ENCODE measurements at places on chromosomes 16 and 17. TPM values are rescaled to one million over a fixed set of nuclear protein-coding genes. Genes with fewer than 3 reads are reported as not detected.
A peak's percentile ranks its signal among the peaks of the same experiment; 100 is the strongest.

Gene KRT25
- total RNA-seq = not detected

Gene PNMT
- total RNA-seq = 6.8 TPM

Gene CD300H
- total RNA-seq = not detected

Gene HOXB5
- total RNA-seq = not detected

DNA sequence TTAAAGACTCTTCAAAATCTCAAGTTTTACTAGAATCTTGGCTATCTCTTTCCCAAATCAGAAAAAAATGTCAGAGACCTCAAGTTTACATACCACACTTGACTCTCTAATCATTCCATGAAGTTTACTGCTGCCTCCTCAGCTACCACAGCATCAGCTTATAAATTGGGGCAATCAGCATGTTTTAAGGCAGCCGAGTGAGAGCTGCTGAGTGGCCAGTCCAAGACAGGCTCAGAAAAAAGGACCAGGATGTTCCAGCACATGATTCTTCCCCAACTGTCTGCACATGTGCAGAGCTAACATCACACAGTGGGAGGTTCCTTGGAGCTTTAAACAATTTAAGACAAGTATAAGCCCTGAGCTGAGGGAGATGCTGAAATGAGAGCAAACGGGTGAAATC lies 140.6 kb upstream of the NUDT7 start:
- no peak for DNase-seq
- no peak overlapping the region for H3K27ac ChIP-seq
- H3K4me3 ChIP-seq = no peak overlapping the region
- no peaks in the 10 kb centered on the region for H3K4me1 ChIP-seq
- H3K27me3 ChIP-seq = no peaks in the 10 kb centered on the region

DNA sequence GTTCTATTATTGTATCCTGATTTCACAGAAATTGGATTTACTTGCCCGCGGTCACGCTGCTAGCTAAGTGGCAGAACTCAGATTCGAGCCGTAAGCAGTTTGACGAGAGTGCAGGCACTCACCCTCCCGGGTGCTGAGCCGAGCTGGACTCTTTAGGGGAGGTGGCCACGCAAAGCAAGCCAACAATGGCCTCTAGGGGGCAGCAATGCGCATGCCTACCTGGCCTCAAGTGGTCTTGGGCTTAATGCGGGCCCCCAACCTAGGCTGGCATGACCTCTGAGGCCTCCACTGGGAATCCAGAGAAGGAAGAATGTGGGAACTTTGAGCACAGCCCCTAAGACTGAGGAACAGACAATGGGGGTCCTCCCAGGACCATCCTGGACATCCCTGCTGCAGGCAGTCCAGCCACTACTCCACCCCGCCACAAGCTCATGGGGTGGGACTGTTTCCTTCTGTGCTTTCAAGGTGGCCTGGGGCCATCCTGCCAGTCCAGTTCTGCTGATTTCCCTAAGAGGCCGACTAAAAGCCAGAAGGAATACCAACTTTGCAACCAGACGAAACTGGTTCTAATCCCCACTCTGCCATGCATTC lies 276.5 kb downstream of the XYLT1 start:
- H3K27me3 ChIP-seq = no peaks in the 10 kb centered on the region
- peak; percentile 28 for DNase-seq
- H3K4me3 ChIP-seq = no peak overlapping the region

DNA sequence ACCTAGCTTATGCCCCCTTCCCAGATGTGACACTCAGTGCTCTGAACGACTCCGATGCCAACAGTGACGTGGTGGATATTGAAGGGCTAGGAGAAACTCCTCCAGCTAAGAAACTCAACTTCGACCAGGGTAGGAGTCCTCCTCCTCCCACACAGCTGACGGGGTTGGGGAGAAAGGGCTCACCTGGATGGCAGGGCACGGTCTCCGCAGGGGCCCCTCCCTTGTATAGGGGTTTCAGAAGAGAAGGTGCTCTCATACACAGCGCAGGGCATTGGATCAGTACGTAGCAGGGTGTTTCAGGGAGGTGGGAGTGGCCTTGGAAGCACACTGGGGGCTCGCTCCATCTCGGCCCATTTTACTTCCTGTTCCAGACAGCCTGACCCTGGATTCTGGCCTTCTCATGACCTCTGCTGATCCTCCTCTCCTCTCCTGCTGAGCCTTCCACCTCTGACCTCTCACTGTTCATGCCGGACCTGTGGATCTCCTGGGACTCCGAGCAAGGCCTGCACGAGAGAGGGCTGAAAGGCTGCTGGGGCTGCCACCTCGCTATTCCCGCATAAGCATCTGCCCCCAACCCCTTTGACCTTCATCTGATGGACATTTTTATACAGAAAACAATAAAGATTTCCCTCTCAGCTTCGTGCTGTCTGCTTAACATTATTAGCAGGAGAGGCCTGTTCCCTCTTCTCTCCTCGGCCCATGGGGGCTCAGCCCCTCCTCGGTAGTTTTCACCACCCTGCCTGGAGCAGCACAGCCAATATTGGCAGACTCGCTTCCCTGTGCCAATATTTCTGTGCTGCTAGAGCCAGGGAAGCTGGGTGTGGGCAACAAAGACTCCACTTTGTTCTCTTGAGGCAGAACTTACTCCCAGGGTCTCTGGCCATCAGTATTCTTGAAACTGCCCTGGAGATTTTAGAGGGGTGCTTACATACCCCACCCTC lies 4.7 kb downstream of the RNASEK start:
- peak overlapping the region; percentile 97 for H3K27ac ChIP-seq
- H3K4me1 ChIP-seq = peaks cover 51% of the 10 kb centered on the region
- no peaks in the 10 kb centered on the region for H3K36me3 ChIP-seq
- H3K4me3 ChIP-seq = peak overlapping the region; percentile 63

- H3K27ac ChIP-seq = no peak overlapping the region
- no peaks in the 10 kb centered on the region for H3K36me3 ChIP-seq
- no peak overlapping the region for H3K4me3 ChIP-seq
- DNase-seq = no peak
Observed at GRCh38 chr17:78484271-78485246, 92.6 kb downstream of the DNAH17 start.

DNA sequence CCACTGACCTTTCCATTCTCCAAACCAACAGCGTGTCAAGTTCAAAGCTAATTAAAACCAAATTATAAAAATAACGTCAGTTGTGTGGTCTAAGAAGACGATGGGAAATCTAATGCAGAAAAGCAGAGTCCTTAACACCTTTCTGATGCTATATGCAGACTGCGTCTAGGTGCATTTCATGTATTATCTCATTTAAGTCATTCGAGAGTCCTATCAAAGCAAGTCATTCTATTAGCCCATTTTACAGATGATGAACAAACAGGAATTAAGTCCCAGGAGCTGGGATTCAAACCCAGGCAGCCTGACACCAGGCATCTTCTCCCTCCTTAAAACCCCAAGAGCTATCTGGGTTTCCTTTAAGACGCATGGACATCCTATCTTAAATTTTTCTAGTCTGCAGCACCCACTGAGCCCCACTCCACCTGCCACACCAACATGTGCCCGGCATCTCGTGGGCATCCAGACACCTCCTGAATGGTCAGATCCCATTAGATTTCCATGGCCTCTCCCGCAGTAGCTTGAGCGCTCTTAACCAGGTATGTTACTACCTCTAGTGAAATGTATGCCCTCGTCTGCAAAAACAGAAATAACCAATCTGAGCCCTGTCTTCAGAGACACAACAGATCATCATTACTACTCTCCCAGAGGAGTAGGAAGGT lies 115.1 kb downstream of the ZFHX3 start:
- no peaks in the 10 kb centered on the region for H3K36me3 ChIP-seq
- peaks cover 56% of the 10 kb centered on the region for H3K4me1 ChIP-seq
- no peaks in the 10 kb centered on the region for H3K27me3 ChIP-seq
- H3K4me3 ChIP-seq = no peak overlapping the region

GRCh38 chr17:40547785-40548478 lies 17.3 kb downstream of the CCR7 start:
- no peaks in the 10 kb centered on the region for H3K27me3 ChIP-seq
- no peak overlapping the region for H3K4me3 ChIP-seq
- peak overlapping the region; percentile 75 for H3K27ac ChIP-seq
- no peaks in the 10 kb centered on the region for H3K36me3 ChIP-seq
- no peak for DNase-seq

DNA sequence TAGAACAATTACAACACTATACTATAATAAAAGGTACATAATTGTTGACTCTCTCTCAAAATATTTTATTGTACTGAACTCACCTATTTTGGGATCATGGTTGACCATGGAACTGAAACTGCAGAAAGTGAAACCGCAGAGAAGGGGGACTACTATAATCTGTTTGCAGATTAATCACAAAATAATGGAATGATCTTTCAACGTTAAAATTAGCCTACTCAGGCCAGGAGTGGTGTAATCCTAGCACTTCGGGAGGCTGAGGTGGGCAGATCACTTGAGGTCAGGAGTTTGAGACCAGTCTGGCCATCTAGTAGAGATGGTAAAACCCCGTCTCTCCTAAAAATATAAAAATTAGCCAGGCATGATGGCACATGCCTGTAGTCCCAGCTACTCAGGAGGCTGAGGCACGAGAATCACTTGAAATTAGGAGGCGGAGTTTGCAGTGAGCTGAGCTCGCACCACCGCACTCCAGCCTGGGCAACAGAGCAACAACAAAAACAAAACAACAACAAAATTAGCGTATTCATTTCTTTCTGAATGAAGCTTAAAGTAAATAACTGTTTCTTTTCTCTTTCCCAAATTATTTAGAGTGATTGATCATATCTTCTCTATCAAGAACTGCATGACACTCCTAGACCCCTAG lies 45.6 kb downstream of the IKZF3 start:
- H3K4me3 ChIP-seq = no peak overlapping the region
- no peaks in the 10 kb centered on the region for H3K27me3 ChIP-seq
- no peak for DNase-seq
- no peaks in the 10 kb centered on the region for H3K36me3 ChIP-seq

Measured in gastrocnemius medialis (tissue), 4 donors.